ENCODE measurements at places on chromosomes 6 and 20. TPM values are rescaled to one million over a fixed set of nuclear protein-coding genes. Genes with fewer than 3 reads are reported as not detected.
A peak's percentile ranks its signal among the peaks of the same experiment; 100 is the strongest.

DNA sequence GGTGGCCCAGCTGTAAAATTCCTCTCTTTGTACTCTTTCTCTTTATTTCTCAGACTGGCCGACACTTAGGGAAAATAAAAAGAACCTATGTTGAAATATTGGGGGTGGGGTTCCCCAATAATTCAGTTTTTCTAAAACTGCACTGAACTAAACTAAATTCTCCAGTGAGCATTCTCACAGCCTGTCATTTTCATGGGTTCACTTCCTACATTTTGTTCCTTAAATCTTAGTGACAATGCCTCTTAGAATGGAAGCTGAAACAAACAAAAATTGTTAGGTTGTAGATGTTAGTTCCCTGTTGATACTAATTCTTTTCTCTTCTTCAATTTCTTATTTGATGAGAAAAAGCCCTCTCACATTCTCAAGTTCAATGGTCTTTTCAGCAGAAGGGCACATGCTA lies 35.8 kb upstream of the IFNGR1 start:
- no peak for DNase-seq

The IMPG1 gene
- polyA plus RNA-seq: 2.2 TPM

The GABBR1 gene
- 49.9 TPM for polyA plus RNA-seq

The HLA-DQA2 gene
- not detected for polyA plus RNA-seq

The PHACTR3 gene
- polyA plus RNA-seq: 12.9 TPM

DNA sequence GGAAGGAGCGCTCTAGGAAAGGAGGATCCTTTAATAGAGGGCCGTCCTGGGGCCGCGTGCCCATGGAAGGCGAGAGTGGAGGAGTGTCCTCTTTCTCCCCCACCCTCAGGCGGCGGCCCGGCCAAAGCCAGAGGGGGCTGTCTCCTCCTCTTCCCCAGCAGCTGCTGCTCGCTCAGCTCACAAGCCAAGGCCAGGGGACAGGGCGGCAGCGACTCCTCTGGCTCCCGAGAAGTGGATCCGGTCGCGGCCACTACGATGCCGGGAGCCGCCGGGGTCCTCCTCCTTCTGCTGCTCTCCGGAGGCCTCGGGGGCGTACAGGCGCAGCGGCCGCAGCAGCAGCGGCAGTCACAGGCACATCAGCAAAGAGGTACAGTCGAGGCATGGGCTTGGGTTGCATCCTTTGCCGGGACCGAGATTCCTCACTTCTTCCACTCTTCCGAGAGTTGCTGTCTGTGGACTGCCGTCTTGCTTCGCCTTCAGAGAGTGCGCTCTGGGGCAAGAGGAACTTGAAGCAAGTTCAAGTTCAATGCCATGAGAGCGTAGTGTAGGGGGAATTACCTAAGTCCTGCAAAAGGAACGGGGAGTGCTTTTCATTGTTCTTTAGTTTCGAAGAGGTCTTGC lies at the start of gene LAMA2:
Gene LAMA2, plus strand, starts transcription at position 148 of the 621 bp plus-strand sequence. Its CDS starts 108 bp downstream, at position 256.
- DNase-seq: peak; percentile 51

DNA sequence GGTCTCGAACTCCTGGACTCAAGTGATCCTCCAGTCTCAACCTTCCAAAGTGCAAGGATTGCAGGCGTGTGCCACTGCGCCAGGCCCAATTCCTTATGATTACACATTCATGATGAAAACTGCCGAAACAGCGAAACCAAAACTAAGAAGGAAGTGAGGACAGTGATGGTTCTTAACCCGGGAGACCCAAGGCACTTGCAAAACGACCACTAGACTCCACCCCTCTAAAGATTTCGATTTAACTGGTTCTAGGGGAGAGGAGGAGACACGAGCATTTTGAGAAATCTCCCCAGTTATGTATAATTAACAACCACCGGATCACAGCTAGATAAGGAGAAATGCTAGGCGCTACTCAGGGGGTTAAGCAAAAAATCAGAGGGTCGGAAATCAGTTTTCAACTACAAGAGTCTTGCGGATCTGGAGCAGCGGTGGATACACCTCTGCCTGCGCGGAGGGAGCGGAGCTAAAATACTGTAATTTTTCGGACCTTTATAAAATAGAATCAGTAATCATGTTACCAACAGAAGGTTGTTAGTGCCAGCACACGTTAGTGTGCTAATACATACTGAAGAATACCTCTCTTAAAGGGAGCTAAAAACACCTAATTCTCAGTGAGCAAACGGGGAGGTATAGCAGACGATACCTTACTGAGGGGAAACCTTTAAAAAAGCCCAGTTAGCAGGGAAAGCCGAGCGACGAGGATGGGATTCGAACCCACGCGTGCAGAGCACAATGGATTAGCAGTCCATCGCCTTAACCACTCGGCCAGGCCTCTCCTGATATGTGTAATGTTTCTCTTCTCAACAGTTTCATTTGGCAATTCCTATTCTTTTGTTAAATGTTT lies 60.0 kb upstream of the BTN3A2 start:
- no peak for DNase-seq

DNA sequence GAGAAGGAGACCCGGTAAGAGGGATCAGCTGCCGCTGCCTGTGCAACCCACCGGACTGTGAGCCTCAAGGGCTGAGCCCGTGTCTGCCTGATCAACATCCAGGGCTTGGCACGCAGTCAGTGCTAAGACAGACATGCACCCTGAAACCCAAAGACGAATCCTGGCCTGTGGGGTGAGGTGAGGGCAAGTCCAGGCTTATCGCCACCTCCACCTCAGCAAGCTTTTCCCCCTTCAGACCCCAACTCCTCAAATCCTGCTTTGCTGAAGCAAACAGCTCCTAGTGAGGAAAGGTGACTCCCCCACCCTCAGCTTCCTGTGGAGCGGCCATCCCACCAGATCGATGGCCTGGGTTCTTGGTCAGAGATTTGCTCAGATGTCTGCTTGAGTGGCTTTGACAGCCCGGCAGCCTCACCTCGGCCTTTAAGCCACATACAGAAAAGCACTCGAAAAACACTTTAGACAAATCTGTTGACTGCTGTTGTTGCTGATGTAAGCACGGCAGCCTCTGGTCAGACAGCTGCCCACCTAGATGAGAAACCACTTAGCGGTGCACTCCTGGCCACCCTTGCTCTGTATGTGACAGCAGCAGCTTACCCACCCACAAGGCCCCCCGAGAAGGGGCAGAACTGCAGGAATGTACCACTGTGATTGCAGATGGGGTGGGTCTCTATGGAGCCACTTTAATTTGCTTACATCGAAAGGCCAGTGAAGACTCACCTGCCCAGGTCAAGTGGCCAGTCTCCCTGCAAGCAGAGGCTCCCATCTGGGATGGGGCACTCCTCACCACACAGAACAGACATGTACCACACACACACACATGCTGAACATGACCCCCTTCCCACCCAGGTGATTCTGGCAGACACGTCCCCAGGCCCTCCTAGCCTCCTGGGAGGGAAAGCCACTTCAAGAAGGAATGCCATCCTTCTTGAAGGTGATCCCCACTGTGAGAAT lies 14.8 kb downstream of the MTCH1 start:
- DNase-seq: no peak

- DNase-seq: no peak
Measured at GRCh38 chr6:1839361-1839760, 229.6 kb downstream of the FOXC1 start.

The RNF182 gene
- 3.4 TPM for polyA plus RNA-seq

- no peak for DNase-seq
Measured at GRCh38 chr6:13709689-13710551, 1.7 kb downstream of the RANBP9 start.

DNA sequence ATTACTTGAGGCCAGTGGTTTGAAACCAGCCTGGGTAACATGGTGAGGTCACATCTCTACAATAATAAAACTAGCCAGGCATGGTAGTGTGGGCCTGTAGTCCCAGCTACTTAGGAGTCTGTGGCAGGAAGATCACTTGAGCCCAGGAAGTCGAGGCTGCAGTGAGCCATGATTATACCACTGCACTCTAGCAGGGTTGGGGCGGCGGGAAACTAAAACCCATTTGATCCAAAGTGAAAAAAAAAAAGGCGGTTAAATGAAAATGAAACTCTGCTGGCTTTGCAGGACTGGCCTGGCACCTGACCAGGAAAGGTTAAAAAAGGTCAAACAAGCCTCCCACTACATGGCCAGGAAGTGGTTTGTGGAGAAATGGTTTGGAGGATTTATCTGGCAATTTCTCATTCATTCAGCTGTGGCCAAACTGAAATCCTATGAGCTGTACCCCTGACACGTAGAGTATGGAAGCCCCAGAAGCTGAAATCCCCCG lies 36.6 kb downstream of the MTRES1 start:
- no peak for DNase-seq

The TDRD6 gene
- polyA plus RNA-seq: 1.4 TPM

The SCGN gene
- polyA plus RNA-seq: 0.55 TPM

The ZNF184 gene
- polyA plus RNA-seq: 22.1 TPM

DNA sequence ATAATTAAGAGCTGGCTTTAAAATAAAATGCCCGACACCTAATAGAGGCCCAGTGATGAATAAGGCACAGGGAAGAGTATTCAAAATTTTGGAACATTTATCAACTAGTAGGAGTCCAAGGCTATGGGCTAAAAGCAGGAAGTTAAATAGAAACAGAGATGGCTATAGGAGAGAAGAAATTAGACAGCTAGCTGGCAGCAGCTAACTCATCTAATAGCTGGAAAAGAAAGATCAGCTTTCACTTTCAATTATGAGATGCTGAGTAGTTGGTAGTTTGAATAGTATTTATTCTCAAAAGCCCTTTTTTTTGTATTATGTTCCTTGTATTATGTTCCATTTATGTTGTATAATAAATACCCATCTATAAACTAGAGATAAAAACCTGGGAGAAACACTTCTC lies 215.7 kb downstream of the SLC35F1 start:
- no peak for DNase-seq

The RIPPLY2 gene
- not detected for polyA plus RNA-seq

The CALHM5 gene
- polyA plus RNA-seq: 3.3 TPM
